ENCODE measurements at places on chromosomes 6 and 20.

DNA sequence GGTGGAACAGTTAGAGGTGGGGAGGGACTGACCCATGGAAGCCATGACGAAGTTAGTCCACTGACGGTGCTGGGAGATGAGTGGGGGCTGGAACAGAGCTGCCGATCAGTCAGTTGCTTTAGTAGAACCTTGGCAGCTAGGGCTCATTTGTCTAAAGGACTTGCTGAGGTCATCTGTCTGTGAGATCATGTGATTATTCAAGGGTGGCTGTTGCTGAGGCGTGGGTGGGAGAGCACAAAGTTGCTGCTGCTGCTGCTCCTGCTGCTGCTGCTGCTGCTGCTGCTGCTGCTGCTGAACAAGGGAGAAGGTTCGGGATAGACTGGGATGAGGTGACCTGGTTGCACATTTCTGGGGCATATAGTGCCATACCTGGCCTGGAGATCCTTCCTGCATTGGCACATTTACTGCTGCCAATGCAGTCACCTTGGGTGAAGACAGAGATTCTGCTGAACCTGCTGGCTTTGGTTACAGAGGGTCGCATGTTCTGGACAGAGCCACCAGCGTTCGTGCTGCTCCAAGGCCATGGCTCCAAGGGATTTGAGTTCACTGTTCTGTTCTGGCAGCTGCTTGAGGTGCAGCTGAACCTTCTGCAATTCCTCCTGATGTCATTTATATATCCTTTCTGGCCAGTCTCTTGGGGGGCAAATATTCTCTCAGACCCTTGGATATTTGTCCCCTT lies 840.5 kb downstream of the HACE1 start:
- no peak for DNase-seq

DNA sequence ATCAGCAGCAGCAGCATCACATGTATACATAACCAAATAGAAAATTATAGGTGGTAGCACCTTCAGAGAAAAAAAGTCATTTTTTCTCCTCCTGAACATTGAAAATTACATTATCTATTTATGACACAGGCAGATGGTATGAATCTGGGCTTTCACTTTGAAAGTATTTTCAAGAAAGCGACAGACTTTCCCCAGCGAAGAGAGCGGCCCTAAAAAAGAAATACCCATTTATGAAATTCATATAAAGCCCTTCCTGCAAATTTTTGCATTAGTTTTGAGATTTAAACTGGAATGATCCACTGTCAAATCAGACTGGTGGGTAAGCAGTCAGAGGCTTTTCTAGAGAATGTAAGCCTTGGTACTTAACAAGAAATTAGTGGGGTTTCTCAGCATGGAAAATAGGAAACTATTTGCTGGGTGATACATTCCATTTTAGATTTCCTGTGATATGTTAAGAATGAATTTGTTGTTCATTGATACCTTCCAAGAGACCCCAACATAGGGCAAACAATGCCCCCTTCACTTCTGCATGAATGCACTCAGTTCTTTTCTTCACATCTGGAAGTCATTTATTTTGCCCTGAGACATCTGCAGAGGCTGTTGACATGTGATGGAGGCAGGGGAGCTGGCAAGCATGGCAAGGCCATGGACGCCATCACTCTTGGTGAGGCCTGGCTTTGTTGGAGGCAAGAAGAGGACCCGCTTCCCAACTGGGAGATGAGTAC lies 147.0 kb downstream of the LINC00237 start:
- DNase-seq = no peak

GRCh38 chr6:101534821-101535220 lies 141.3 kb downstream of the GRIK2 start:
- no peak for DNase-seq

DNA sequence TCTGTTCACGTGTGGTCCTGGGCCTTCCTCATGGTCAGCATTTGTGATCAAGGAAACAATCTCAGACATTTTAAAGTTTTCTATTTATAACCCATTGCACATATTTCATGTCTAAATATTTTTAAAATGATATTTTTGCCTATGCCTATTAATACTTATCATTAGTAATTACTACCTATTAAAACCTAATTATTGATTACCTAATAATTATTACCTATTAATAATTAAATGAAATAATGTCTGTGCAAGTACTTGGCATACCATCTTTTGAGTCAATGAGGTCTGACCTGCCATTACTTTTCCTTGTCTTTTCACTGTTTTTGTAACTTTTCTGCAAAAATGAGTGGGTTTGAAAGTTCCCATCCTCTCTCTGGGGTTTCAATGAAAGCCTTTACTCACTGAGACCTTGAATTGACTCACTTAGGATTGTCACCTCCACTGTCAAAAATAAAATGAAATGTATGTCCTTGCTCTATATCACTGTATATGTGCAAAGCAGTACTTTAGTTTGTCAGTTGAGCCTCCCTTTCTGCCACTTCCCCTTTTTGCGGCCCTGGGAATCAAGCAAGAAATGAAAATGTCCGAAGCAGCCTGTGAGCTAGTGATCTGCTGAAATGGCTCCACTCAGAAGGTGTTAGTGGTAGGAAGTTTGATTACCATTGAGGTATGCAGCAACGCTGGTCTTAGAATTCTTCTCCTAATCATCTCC lies 87.8 kb downstream of the L3MBTL3 start:
- no peak for DNase-seq

- DNase-seq = no peak
Observed at GRCh38 chr6:167141667-167142432, 15.9 kb downstream of the GPR31 start.

DNA sequence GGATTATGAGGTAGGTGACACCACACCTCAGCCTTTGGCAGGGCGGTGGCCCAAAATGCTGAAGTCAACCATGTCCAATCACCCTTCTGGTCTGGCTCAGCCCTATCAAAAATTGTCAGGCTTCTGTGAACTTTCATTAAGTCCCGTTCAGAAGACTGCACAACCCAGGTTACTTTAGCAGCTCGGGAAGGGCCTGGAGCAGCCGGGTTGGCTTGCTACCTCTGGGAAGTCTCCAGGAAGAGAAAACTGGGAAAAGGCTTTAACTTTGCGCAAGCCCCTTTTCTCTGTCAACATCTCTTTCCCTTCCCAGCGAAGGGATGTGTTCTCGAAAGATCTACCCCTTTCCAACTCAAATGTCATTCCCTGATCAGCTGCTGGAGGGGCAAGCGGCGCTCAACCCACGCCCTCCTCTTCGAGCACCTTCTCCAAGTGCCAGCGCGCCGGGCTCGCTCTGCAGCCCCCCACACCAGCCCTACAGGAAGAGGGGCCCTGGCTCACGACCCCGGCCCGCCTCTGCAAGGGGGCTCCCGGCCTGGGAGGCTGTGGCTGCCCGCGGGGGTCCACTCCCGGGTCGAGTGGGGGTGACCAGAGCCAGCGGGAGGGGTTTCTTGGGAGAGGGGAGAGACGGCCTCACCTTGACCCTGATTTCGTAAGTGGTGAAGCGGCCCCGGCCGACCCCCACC lies 573 bp downstream of the SNX3 start:
- no peak for DNase-seq

DNA sequence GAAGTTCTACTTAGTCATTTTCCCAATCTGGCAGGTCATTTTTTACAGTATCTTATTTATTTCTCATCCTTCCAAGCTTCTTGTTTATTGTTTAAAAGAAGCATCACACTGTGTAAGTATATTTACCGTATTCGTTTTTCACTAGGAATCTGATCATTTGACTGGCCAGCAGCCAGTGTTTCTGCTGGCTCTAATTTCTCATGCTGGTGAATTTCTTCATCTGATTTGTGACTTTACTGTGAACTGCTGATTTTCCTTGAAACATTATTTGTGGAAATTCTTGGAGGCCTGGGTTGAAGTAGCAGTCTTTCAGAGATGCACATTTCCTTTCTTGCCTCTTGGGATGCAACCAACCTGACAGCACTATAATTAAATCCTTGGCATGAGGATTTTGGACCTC lies 65.9 kb downstream of the PREP start:
- no peak for DNase-seq

GRCh38 chr6:27321901-27322300 lies 9.8 kb upstream of the POM121L2 start:
- DNase-seq = no peak

DNA sequence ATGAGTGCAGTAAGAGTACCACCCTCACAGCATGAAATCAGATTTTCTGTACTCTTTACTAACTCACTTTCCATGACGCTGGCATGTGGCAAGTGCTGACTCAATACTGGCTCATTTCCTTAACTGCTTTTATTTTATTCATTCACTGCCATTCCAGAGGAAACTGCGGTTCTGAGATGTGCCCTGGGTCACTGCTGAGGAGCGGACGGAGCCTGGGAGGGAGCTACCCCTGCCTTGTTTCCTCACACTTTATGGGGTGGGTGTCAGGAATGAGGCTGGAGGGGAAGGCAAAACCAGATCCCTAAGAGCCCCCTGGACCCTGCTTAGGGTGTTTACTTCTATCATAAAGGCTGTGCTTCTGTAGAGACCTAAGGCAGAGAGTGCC lies 14.4 kb downstream of the NT5E start:
- no peak for DNase-seq

DNA sequence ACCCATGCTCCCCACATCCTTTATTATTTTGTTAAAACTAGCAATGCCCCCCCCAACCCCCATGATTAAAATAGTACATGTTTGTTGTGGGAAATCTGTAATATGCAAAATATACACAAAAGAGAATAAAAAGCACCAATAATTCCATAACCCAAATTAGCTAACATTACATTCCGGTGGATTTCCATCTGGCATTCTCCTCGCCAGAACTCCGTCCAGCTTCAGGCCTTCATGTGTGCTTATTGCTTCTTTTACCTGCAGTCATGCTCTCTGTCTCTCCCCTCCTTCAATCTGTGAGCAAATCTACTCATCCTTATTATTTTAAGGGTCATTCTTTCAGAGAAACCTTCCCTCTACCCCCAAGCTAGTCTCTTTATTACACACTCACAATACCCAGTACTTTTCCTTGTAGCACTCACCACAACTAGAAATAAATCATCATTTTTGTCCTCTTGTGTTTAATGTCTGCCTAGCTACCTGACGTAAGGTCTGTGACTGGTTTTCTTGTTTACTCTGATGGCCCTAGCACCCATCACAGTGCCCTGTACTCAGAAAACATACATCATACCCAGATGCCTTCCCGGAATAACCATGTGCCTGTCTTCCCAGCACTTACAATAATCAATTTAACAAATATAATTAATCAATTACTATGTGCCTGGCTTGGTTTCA lies 25.6 kb upstream of the IER3 start:
- DNase-seq = no peak

DNA sequence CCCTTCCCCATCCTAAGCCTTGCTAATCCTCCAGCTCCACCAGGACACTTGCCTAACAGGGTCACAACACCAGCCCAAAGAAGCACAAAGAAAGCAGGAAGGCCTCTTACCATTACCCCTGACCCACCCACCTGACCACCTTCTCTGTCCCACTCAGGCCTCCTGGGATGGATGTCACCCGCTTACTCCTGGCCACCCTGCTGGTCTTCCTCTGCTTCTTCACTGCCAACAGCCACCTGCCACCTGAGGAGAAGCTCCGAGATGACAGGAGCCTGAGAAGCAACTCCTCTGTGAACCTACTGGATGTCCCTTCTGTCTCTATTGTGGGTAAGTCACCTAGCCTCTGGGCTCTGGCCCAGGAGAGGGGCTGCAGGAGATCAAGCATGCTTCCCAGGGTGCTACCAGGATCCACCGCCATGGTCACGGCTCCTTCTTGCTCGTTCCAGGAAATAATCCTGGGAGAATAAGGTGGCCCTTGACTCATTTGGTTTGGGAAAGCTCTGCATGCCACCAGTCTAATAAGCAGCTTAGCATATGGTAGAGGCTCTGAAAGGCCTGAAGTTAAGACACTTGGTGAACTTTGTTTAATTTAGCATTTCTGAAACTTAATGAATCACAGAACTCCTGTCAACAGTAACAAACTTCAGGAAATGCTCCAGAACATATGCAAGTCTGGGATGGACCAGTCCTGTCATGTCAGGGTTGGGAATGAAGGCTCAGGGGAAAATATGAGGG lies 19.2 kb downstream of the ASIP start:
- no peak for DNase-seq

- DNase-seq = no peak
Observed at GRCh38 chr6:52087498-52087999, at the start of gene PKHD1. Gene PKHD1, minus strand, starts transcription at chr6:52087613. Its CDS starts 2,680 bp downstream, at chr6:52084933.

- DNase-seq = no peak
Observed at GRCh38 chr6:160929831-160930230, 61.7 kb upstream of the MAP3K4 start.

DNA sequence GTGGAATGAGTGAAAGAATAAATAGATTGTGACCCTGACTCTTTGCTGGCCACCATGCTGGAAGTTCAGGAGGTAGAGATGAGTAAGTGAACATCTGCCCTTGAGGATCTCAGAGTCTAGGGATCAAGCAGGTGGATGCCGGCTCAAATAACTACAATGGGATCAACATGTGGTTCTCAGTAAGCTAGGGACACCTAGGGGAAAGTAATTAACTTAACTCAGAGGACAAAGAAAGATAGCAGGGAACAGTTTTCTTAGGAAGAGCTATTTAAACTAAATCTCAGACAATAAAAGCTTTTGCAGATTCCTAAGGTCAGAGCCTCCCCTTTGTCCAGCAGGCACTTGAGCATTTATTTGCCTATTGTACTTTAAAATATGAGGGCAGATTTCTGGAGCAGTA lies 29.1 kb downstream of the SLC13A3 start:
- no peak for DNase-seq

DNA sequence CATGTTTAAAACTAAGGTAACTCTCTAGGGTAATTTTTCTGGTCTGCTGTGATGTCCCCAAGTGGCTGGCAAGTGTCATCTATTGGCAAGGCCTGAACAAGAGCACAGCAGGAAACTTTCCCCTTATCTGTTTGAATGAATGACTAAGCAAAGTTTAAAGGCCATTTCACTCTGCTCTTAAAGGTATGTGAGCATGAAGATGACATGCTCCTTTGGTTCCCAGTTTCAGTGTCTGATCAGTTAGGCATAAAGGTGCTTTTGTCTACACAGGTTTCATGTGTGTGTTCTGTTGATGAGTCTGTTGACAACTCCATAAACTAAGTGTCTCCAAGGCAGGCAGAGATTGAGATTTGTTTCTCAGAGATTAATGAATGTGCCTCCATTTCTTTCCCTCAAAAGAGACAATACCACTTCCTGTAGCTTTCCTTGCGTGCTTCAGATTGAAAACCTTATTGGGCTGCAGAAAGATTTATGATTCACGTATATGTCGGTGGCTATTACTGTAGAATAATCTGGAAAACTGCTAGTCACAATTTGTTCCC lies 83.9 kb downstream of the MAP3K7 start:
- DNase-seq = no peak

- no peak for DNase-seq
Observed at GRCh38 chr6:112475083-112475482, 128.0 kb downstream of the RFPL4B start.

DNA sequence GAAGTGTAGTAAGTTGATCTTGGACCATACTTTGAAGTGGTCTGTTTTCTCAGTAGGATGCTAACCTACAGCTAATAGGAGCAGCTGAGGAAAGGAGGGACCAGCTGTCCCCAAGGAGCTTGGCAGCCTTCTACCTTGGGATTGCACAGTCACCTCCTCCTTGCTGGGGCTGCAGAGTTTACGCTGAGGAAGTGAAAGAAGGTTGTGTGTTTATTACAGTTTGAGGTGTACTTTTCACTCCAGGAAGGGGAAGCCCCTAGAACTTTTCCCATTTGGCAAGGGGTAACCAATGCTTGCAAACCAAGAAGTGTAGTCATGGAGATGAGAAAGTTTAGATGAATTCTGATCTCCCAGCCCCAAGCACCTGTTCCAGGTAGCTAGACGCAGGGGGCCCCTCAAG lies 58.8 kb downstream of the BMP6 start:
- no peak for DNase-seq

Data from stimulated activated CD8-positive, alpha-beta memory T cell treated with anti-CD3 and anti-CD28 coated beads, Interleukin-2, amount 100 ng/mL, for 1 hour (primary cell).